ENCODE measurements at places on chromosomes 6 and 20.

GRCh38 chr6:3297006-3297405 is 38.3 kb downstream of the PSMG4 start:
- no peak for DNase-seq

- no peak for DNase-seq
Measured at GRCh38 chr20:2022163-2022562, 28.3 kb upstream of the PDYN start.

- DNase-seq = no peak
Measured at GRCh38 chr6:81788748-81789147, 36.3 kb upstream of the TENT5A start.

- peak; percentile 49 for DNase-seq
Measured at GRCh38 chr6:26155061-26155930, 68.1 kb downstream of the HFE start.

DNA sequence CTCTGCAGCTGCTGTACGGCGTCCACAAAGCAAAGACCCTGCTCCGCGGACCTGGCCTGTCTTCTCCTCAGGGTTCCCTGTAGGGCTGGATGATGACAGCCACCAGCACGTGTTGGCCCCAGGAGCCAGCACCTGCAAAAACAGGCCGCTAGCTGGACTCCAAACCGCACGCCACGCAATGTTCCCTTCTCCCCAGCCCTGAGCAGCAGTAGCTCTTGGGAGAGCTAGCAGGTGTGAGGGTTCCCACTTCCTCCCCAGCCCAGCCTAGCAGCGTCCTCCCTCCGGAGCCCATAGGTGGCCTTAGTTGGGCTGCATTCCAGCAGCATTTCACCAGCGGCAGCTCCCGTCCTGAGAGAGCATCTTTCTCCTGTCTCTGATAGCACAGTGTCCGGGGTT is 42.3 kb downstream of the DACT2 start:
- peak; percentile 20 for DNase-seq
